Nephron progenitor cell (in vitro differentiated cells): ENCODE measurements at places on chromosomes 4 and X.

DNA sequence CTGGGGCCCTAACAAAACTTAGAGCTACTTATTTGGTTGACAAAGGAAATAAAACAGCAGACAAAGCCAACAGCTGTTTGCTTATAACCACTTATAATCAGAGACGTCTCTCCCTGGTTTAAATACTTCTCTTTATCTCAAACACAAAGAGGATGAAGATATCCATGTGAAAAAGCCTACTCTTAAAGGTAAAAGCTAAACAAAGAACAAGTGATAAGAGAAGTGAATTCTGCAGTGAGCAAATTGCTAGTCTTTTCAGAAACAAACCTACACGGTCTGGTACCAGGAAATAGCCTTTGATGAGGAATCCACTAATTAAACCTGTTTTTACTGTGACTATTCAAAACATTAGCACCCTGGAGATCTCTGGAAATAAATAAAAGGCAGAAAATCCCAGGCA is 46.7 kb downstream of the GRIA3 start:
- H3K27ac ChIP-seq, result no peak overlapping the region
- peaks cover 29% of the 10 kb centered on the region for H3K36me3 ChIP-seq
- no peak for DNase-seq

DNA sequence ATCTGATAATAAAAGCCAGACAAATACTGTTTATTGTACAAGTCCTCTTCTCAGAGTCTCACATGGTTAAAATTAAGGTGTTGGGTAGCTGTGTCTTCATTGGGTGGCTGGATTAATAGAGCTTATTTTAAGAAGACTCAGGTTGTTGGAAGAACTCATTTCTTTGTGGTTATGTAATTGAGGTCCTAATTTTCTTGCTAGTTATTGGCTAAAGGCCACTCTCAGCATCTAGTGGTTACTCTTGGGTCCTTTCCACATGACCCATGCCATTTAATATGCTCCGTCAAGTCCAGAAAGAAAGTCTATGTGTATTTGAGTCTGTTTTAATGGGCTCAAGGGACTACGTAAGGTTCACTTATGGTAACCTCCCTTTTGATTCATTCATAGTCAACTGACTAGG is 1668.6 kb upstream of the AGA start:
- DNase-seq, result no peak
- no peak overlapping the region for H3K4me3 ChIP-seq
- no peaks in the 10 kb centered on the region for H3K4me1 ChIP-seq
- H3K27ac ChIP-seq, result no peak overlapping the region
- no peaks in the 10 kb centered on the region for H3K27me3 ChIP-seq

DNA sequence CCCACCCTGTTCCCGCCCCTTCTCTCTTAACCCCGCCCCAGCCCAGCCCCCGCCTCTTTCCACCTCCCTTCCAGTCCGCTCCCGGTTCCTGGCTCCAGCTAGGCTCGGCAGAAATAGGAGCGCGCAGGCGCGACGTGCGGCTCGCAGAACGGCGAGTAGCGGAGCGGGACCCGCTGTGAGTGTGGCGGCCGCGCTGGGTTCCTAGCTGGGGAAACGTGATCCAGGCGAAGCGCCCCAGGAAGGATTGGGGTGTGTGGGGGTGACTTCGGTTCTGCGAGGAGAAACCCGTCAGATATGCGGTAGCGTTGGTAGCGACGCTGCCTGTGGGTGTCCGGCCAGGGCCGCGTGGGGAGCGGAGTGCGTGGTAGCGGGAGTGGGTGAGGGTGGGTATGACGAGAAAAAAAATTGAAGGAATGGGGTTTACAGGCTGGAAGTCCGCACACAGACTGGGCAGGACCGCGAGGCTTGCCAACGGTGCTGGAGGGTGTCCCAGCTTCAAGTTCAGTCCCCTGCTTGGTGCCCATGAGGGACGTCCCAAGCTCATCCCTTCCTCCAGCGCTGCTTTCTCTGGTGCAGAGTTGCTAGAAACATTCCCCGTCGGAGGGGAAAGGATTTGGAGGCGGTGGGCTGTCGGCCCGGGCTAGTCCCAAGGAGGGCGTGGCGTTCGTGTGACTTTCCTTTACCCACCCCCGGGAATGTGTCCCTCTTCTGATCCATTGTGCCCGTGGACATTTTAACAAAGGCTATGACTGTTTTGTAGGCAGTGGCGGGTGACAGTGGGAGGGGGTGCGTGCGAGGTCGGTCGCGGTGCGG is at the start of gene PRRG1:
Gene PRRG1 (plus strand): TSS at position 144 of the 813 bp plus-strand sequence. CDS start 56,886 bp downstream, outside the sequence.
- H3K36me3 ChIP-seq, result peaks cover under 1% of the 10 kb centered on the region
- H3K27me3 ChIP-seq, result peaks cover 4% of the 10 kb centered on the region
- peak; percentile 81 for DNase-seq
- peak within 1 kb of the TSS; percentile 73 for H3K27ac ChIP-seq
- H3K4me3 ChIP-seq, result peak within 1 kb of the TSS; percentile 91

GRCh38 chr4:158936238-158936637 is 166.6 kb upstream of the RAPGEF2 start:
- H3K36me3 ChIP-seq, result no peaks in the 10 kb centered on the region
- H3K27ac ChIP-seq, result no peak overlapping the region

DNA sequence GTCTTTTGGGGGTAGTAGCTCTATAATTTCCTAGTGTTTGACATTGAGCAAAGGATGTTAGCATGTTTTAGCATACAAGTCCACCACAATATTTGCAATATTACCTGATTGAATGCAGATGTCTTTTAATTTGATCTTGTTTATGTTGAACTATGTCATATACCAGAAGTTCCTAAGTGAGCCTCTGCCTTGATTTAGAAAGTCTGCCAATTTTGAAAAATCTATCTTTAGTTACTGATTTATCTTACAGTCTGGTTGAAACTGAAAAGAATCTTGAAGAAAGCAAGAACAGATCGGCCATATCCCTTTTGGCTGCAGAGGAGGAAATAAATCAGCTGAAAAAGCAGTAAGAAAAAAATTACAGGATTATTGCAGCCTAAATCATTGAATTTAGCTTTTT is 18.5 kb downstream of the SPATA18 start:
- peaks cover 32% of the 10 kb centered on the region for H3K27me3 ChIP-seq
- peaks cover 5% of the 10 kb centered on the region for H3K36me3 ChIP-seq
- H3K4me1 ChIP-seq, result peaks cover 7% of the 10 kb centered on the region
- H3K4me3 ChIP-seq, result no peak overlapping the region
- H3K27ac ChIP-seq, result no peak overlapping the region

- no peaks in the 10 kb centered on the region for H3K27me3 ChIP-seq
- no peak overlapping the region for H3K4me3 ChIP-seq
- H3K4me1 ChIP-seq, result peaks cover 30% of the 10 kb centered on the region
- DNase-seq, result no peak
- peaks cover 82% of the 10 kb centered on the region for H3K36me3 ChIP-seq
Measured at GRCh38 chr4:2689825-2690700, 66.1 kb downstream of the TNIP2 start.

- peaks cover 2% of the 10 kb centered on the region for H3K27me3 ChIP-seq
- no peak for DNase-seq
- H3K27ac ChIP-seq, result no peak overlapping the region
- H3K4me3 ChIP-seq, result peak overlapping the region; percentile 19
- peaks cover 87% of the 10 kb centered on the region for H3K4me1 ChIP-seq
Measured at GRCh38 chr4:169254546-169254983, 16.2 kb downstream of the SH3RF1 start.

- H3K27me3 ChIP-seq, result no peaks in the 10 kb centered on the region
- H3K36me3 ChIP-seq, result no peaks in the 10 kb centered on the region
- no peak overlapping the region for H3K4me3 ChIP-seq
- no peak overlapping the region for H3K27ac ChIP-seq
- no peak for DNase-seq
Measured at GRCh38 chrX:148592595-148592994, 92.2 kb downstream of the AFF2 start.

GRCh38 chr4:122876456-122876855 is 45.9 kb downstream of the NUDT6 start:
- H3K4me1 ChIP-seq, result no peaks in the 10 kb centered on the region
- peaks cover 62% of the 10 kb centered on the region for H3K36me3 ChIP-seq
- DNase-seq, result no peak
- no peak overlapping the region for H3K27ac ChIP-seq
